ENCODE measurements at places on chromosomes 5 and 9.

GRCh38 chr9:116859763-116860162 lies 172.7 kb downstream of the TRIM32 start:
- DNase-seq: no peak

DNA sequence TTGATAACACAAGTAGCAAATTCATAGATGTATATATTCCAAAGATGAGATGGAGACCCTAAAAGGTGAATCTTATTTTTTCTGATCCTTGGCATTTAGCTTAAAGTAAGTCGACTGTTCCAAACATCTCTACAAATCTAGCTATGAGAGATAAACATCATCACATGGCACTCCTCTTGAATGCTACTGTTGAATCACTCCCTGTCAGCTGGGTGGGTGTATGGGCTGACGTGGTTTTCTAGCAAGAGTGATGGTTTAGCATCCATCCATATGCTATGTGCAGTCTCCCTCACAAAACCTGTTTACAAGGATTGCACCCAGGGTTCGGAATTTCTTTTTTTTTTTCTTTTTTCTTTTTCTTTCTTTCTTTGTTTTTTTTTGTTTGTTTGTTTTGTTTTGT lies 13.8 kb downstream of the ACO1 start:
- DNase-seq: no peak

GRCh38 chr9:128788445-128788844 lies 1.4 kb downstream of the TBC1D13 start:
- no peak for DNase-seq

GRCh38 chr9:115063058-115063845 lies 54.7 kb downstream of the TNC start:
- DNase-seq: no peak

DNA sequence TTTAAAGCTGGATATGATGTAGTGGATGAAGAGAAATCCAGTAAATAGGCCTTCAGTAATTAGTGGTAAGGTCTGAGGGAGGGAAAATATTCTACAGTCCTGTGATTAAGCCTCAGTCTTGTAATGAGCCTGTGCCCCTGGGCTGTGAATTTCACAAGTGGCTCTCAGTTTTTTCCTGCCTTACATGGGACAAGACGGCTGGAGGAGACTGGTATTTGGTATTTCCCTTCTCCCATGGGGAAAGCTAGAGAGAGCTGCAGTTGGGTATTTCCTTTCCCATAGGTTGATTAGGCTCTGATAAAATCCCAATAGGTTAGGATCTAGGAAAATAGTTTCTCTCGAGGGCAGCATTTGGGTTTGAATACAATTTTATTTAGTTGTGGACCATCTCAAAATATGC lies 62.2 kb upstream of the GNA14 start:
- DNase-seq: no peak

DNA sequence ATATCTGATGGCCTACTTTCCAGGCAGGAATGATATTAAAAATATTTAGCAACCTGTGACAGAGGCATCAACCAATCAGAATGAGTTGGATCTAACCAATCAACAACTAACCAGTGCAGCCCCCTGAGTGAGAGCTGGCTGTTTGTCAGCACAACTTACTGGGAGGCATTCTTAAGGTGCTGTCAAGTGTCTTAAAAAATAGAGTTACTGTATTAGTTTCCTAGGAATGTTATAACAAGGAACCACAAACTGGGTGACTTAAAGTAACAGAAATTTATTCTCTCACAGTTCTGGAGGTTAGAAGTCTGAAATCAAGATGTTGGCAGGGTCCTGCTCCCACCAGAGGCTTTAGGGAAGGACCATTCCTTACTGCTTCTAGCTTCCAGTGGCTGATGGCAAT lies 85.2 kb downstream of the ATG10 start:
- DNase-seq: no peak

DNA sequence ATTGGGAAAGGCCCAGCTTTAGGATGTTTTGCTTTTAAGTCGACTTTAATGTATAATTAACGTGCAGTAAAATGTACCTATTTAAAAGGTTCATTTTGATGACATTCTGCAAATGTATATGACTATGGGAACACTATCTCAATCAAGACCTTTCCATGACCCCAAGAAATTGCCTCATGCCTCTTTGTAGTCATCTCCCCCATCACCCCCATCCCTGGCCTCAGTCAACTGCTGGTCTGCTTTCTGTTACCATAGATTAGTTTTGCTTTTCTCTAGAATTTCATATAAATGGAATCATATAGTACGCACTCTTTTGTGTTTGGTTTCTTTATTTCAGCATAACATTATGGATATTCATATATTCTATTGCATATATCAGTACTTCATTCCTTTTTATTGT lies 80.7 kb upstream of the C9orf72 start:
- no peak for DNase-seq

GRCh38 chr5:159906463-159906862 lies 9.8 kb upstream of the ADRA1B start:
- DNase-seq: no peak
